ENCODE measurements at places on chromosomes 7 and 10. TPM values are rescaled to one million over a fixed set of nuclear protein-coding genes. Genes with fewer than 3 reads are reported as not detected.

The PIP gene
- not detected for total RNA-seq

The OPN4 gene
- not detected for total RNA-seq

GRCh38 chr7:22561321-22561811, 61.4 kb upstream of the STEAP1B start:
- DNase-seq = no peak
- H3K27me3 ChIP-seq = peaks cover 23% of the 10 kb centered on the region
- H3K27ac ChIP-seq = no peak overlapping the region
- no peak overlapping the region for H3K4me3 ChIP-seq

DNA sequence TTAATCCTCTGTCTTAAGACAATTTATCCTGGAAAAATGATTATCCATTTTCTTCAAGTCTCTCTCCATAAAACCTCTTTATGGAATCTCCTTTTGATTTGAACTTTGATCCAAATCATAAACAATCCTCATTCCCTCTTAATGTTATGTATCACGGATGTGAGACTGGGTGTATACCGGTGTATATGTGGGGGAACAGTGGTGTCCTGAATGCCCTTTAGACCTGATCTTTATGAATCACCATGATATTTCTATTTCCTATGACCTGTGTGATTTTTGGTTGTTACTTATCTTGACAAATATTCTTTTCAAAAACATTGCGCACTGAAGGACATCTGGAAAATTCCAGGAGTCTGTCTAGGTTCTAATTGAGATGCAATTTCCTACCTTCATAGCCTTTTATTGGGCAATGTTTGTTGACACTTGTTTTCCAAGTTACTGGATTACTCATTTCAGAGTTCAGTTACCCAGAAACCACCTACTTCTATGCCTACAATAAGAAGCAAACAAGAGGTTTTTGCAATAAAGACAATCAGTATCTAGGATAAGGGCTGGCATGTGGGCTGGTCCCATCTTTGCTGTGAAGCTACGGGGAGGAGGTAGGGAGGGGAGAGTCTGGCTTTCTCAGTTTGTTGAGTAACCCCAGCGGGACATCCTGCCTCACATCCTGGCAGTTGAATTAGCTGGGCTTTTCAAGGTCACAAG, 190.4 kb downstream of the CTTNBP2 start:
- no peaks in the 10 kb centered on the region for H3K27me3 ChIP-seq
- H3K4me3 ChIP-seq = no peak overlapping the region
- no peak overlapping the region for H3K27ac ChIP-seq
- no peaks in the 10 kb centered on the region for H3K36me3 ChIP-seq
- DNase-seq = no peak

- no peak overlapping the region for H3K27ac ChIP-seq
- no peak for DNase-seq
- peaks cover 14% of the 10 kb centered on the region for H3K27me3 ChIP-seq
- no peaks in the 10 kb centered on the region for H3K36me3 ChIP-seq
These were observed 50.5 kb downstream of the TPST1 start for GRCh38 chr7:66255534-66256100.

GRCh38 chr7:30656006-30656957, 26.0 kb downstream of the CRHR2 start:
- H3K4me1 ChIP-seq = no peaks in the 10 kb centered on the region
- no peak overlapping the region for H3K4me3 ChIP-seq
- no peaks in the 10 kb centered on the region for H3K36me3 ChIP-seq
- no peaks in the 10 kb centered on the region for H3K27me3 ChIP-seq
- DNase-seq = no peak

GRCh38 chr7:134126146-134126545, 994 bp upstream of the LRGUK start:
- H3K4me3 ChIP-seq = no peak overlapping the region
- peaks cover 23% of the 10 kb centered on the region for H3K27me3 ChIP-seq
- H3K36me3 ChIP-seq = no peaks in the 10 kb centered on the region
- H3K4me1 ChIP-seq = peaks cover 15% of the 10 kb centered on the region
- DNase-seq = no peak
- no peak overlapping the region for H3K27ac ChIP-seq
